ENCODE measurements at places on chromosomes 3 and 15.
A peak's percentile ranks its signal among the peaks of the same experiment; 100 is the strongest.

- DNase-seq: no peak
These were observed 9.3 kb upstream of the MELTF start for GRCh38 chr3:197038679-197039462.

GRCh38 chr15:96345560-96346399 lies 15.3 kb downstream of the NR2F2 start:
- peak; percentile 83 for DNase-seq

GRCh38 chr3:141440942-141441341 lies 45.9 kb upstream of the RASA2 start:
- no peak for DNase-seq

- DNase-seq: no peak
These were observed 70.4 kb downstream of the HES1 start for GRCh38 chr3:194206320-194206719.

- DNase-seq: no peak
These were observed 11.6 kb downstream of the EAF1 start for GRCh38 chr3:15438983-15439382.

GRCh38 chr15:50458348-50459112 lies 34.3 kb downstream of the USP8 start:
- no peak for DNase-seq
